ENCODE measurements at places on chromosomes 2 and 18.

DNA sequence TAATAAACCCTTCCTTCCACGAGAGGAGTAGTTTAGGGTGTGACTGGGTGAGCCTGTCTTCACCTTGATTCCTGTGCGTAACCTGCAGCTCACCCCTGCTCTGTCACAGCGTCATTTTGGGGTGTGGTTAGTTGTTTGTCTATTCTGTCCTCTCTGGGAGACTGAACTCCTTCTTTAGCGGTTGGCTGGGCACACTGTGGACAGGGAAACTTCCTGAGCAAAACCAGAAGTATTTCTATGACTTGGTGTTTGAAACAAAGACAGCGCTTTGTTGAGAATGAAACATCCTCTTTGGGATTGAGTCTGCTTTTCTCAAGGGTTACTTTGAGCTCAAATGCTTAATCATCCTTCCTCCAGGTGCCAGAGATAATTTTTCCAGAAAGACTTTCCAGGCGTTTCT is 270.7 kb downstream of the HRH4 start:
- DNase-seq, result no peak

GRCh38 chr2:240368781-240369331 is 66.6 kb upstream of the GPC1 start:
- no peak for DNase-seq

- DNase-seq, result no peak
These were observed 28.2 kb downstream of the SP9 start for GRCh38 chr2:174362949-174363348.

GRCh38 chr18:10398571-10398970 is 55.9 kb upstream of the APCDD1 start:
- DNase-seq, result no peak

- DNase-seq, result no peak
These were observed 138.7 kb upstream of the CTDP1 start for GRCh38 chr18:79540904-79541282.

DNA sequence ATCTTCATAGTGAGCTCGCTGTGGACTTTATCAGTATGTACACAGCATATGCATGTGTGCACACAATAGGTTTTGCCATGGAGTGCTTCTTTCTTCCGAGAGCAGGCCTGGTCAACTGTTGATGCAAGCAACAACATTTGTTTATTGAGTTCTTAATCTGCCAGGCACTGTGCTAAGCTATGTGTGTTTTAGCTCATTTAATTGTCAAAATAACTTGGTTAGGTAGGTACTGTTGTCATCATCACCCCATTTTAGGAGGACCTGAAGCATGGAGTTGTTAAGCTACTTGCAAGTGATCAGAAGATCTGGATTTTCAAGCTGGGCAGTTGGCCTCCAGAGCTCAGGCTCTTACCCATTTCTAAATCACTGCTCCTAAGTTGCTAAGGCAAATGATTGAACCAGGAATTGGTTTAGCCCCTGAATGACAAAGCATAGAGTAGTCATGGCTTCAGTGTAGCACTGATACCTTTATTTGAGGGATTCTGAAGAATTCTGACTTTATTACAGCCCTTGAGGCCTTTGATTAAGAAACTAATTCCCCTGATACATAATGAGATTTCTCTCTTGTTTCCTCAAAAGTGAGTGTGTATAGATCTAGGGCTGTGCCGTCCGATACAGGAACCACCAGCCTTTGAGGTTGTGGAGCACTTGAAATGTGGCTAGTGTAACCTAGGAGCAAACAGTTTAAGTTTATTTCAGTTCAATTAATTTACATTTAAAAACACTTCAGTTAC is 132.9 kb downstream of the FMNL2 start:
- DNase-seq, result no peak

GRCh38 chr2:153478289-153479261 is at the start of gene RPRM:
Gene RPRM, minus strand, starts transcription at chr2:153478762. Its CDS starts 197 bp downstream, at chr2:153478565.
- peak; percentile 77 for DNase-seq
